WTC11 (cell line): ENCODE measurements at places on chromosomes 4 and X.

GRCh38 chrX:50877310-50877709 is 33.2 kb upstream of the BMP15 start:
- no peak for DNase-seq

DNA sequence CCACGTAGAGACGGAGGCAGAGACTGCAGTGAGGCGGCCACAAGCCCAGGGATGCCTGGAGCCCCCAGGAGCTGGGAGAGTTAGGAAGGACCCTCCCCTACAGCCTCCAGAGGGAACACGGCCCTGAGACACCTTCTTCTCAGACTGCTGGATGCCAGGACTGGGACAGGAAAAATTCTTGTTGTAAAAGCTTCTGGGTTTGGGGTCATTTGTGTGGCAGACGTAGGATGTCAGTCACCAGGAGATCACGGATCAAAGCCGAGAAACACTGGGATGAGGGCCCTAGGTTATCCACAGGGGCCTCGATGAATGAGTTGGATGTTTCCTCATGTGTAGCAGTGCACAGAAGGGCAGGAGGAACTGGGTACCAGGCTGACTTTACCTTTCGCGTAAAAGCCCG is 163.7 kb downstream of the SHOX start:
- no peak for DNase-seq

DNA sequence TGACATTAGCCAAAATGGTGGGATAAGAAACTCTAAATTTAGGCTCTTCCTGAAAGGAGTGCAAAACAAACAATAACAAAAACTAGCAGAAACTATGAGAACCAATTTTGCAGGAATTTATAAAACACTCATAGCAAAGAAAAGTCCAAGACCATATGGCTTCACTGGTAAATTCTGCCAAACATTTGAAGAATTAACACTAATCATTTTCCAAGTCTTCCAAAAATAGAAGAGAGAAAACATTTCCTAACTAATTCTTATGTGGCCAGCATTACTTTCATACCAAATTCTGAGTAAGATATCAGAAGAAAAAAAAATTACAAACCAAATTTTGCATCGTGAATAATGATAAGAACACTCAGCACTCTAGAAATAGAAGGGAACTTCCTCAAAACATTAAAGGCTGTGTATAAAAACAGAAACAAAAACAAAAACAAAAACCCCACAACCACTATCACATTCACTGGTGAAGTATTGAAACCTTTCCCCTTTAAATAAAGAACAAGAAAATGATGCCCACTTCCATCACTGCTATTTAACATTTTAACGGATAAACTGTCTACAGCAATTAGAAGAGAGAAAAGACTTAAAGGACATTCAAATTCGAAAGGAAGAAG is 524.3 kb upstream of the GALNTL6 start:
- DNase-seq = no peak

GRCh38 chrX:10922159-10922558 is 189.0 kb upstream of the HCCS start:
- no peak for DNase-seq

DNA sequence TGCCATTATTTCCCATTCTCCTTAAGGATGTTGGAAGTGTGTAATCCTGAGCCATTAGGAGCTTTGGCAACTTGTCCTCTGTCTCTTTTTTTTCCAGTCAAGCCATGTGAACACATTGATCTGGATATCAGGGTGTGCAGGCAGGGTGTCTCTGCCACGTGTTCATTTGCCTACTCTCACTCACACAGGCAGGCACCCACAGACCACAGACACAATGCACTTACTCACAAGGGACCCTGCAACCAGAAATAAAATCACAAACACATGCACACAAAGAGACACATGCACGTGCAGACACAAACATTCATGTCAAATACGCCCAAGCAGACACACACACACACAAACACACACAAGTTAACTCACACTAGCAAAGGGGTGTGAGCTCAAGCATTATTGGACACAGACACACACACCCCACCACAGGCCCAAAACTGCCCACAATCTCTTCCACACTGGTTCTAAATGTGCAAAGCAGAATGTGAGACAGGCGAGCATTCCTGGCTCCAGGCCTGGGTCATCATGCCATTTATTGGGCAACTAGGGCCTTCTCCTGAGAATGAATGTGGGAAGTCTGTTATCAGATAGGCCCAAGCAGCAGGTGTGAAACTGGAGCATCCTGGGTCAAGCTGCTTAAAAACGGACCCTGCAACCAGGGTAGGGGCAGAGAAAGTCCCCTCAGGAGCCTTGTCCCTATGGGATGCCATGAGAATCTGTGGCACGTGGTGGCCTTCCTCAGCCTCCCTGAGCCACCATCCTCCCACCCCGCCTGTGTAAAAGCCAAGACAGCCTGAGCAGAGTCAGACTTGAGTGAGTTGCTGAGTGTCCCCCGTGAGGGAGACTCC is 63.4 kb downstream of the NBDY start:
- no peak for DNase-seq

GRCh38 chr4:128653527-128654444 is 155.7 kb upstream of the JADE1 start:
- DNase-seq = no peak

DNA sequence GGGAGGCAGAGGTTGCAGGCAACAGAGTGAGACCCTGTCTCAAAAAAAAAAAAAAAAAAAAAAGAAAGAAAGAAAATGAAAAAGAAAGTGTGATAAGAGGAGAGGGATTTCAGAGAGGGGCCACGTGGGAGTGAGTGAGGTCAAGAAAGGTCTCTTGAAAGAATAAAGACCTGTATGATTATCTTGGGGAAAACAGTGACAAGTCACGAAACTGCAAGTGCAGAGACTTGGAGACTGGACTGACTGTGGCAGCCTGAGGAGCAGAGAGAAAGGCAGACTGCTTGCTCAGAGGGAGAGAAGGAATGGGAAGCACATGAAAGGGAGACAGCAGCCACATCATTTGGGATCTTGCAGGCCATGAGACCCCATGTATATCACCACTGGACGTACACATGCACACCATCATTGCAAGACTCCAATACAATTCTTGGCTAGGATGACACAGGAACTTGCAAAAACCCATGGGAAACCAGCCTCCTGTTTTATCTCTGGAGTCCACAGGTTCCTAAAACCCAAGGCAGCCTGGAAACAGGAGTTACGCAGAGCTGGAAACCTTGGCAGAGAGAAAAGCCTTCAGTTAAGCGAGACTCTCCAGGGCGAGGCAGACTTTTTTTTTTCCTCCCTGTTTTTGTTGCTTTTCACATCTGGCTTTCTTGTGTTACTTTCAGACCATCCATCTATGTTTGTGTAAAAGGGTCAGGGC is 207.0 kb upstream of the TBL1X start:
- no peak for DNase-seq

DNA sequence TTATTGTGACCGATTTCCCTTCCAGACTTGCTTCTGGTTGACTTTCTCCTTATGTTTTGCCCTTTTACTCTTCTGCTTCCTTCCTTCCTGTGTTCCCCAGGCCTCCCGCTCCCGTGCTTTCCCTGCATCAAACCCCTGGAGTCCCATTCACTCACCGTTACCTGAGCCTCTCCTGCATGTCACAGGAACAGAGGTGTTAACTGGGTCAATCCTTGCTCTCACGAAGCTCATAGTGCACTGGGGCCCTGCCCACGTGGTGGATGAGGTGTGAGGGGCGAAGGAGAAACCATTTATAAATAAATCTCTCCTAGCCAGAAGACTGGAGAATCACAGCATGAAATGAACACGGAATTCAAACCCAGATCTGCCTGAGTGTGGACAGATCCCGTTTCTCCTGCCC is 83.1 kb upstream of the MSX1 start:
- no peak for DNase-seq

DNA sequence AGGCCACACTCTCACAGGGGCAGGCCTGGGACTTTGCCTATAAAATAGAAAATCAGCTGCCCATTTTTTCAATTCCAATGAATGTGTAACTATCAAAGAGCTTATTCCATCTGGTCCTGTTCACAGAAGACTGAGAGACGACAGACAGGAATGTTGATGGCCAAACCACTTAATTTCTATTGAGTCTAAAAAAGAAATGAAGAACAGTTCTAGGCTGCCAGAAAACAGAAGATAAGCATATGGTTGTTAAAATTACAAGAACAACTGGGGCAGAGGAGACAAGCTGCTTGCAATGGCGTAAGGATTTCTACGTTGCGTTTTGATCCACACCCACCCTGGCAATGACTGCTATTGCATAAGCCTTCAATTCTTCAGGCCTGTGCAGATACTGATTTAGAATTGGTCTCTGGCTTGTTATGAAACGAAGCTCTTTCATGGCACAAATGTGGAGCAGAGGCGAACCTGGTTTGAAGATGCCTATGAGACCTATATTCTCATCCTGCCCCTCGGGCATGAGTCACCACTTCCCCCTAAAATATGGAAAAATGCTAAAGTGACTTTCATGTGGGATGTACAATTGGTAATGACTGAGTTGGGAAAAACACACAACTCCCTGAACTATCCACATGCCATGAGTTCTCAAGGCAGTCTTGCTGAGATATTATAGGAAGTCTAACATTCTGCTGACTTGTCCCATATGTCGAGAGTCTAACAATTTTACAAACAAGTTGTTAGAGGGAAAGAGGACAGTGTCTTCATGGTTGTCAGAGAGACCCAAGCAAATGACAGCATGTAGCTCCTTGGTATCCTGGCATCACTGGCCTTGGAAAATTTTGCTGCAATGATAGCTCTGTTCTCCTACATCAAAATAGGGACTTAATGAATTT is 37.9 kb upstream of the SORBS2 start:
- no peak for DNase-seq
